Right ventricle myocardium inferior (tissue), 1 donor: ENCODE measurements at places on chromosomes 12 and 14.

DNA sequence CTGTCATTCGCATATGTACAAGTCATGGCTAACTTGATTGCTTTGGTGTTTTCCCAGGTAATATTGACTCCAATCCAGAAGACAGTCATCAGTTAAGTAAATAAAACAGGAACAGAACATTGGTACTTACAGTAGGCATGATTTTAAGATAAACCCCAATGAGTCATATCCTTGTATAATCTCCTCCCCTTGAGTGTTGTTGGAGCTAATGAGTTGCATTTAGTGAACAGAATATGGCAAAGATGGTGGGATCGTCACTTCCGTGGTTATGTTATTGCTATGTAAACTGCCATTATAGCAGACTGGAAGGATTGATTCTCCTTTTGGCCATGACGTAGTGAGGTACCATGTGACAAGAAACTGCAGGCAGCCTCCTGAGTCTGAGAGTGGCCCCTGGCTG lies 102.2 kb downstream of the TMX1 start:
- DNase-seq = no peak

DNA sequence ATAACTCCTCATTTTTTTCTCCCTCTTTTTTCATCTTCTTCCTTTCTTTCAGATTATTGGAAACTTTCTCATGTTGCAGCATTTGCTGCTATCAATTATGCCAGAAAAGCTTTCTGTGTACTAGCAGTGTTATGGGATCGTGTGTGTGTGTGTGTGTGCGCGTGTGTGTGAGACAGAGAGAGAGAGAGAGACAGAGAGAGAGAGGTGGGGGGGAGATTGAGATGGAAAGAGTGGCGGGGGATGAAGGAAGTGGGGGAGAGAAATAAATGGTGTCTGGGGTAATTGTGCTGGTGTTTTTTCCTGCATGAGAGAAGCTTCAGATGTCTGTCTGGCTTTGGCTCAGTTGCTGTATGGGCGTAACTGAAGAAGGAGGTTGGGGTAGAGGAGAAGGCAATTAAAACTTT lies 268.9 kb downstream of the RAD51B start:
- DNase-seq = no peak

- DNase-seq = no peak
These were observed 16.2 kb downstream of the KLRF2 start for GRCh38 chr12:9897535-9897934.

DNA sequence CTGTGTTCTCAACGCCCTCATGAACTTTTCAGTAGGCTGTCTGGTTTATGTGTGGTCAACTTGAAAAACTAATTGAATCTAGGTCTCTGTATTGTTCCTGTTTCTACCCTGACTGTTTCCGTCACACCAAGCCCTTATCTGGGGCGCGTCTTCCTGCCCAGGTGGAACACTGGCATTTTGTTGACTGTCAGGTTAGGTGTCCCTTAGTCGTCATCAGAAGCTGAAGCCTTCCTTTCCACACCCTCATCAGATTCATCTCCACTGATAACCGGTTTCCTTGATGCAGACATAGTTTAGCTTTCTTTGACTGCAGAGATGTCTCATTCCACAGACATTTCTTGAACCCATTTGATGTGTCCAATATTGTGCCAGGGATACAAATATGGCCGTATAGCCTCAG lies 96.5 kb downstream of the DUSP16 start:
- no peak for DNase-seq

DNA sequence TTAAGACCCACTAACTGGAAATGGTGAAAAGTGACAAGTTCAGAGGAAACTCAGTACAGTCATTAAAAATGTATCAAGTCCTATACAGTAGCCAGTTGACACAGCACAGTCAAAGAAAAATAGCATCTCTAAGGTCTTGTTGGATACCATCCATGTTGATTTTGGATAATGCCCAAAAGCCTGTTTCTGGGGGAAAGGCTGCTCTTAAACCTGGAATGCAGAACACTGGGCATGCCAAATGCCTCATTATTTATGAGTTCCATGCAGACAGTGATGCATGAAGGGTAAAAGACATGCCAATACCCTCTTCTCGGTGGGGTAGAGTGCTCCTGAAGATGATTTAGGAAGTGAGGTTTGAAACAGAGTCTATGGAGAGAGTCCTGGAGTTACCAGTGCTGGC lies 29.6 kb downstream of the KCNK13 start:
- DNase-seq = no peak

- DNase-seq = no peak
These were observed 237.8 kb downstream of the SPTSSA start for GRCh38 chr14:34224221-34224620.
